SJCRH30 (cell line): ENCODE measurements at places on chromosomes 7 and 10. TPM values are rescaled to one million over a fixed set of nuclear protein-coding genes. Genes with fewer than 3 reads are reported as not detected.

The CDNF gene
- 0.81 TPM in 1 of 2 replicates, not detected in the other for total RNA-seq

The CYP3A5 gene
- total RNA-seq, result 0.36 TPM in 1 of 2 replicates, not detected in the other

DNA sequence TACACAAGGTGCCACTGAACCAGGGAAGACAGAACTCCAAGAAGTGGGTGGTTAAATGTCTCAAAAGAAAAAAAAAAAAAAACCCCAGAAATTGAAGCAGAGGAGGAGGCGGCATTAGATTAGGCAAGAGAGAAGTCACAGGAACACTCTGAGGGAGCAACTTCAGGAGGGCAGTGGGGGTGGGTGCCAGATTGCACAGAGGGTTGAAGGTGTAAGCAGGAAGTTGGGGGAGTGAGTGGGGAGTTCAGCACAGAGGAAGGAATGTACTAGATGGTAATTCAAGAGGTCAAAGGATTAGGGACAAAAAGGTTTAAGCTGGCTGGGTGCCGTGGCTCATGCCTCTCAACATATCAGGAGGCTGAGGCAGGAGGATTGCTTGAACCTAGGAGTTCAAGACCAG is 110.0 kb upstream of the PDLIM1 start:
- H3K27me3 ChIP-seq, result no peaks in the 10 kb centered on the region
- DNase-seq, result no peak
- H3K4me3 ChIP-seq, result no peak overlapping the region
- H3K27ac ChIP-seq, result no peak overlapping the region

- no peak overlapping the region for H3K4me3 ChIP-seq
- H3K4me1 ChIP-seq, result no peaks in the 10 kb centered on the region
- H3K27me3 ChIP-seq, result peaks cover 13% of the 10 kb centered on the region; the same call in 1 of the 2 replicates
Observed at GRCh38 chr7:34130558-34131295, 225.4 kb downstream of the BMPER start.

DNA sequence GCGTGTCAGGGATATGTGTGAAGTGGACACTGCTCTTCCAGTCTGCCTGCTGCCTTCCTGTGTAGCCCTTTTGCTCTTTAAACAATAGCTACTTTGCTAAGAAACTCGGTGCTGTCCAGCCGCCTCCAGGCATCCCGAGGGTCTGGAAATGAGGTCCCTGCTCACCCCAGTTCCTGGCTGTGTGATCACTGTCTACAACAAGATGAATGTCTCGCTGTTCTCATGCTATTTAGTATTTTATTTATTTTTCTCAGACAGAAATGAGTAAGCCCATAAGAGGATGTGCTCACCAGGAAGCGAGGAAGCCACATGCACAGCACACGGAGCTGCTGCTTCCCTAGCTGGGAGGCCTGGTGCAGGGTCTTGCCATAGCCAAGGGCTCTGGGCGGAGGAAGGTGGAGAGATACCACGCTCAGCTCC is 167.0 kb upstream of the PITRM1 start:
- no peak overlapping the region for H3K4me3 ChIP-seq
- no peak for DNase-seq
- H3K27ac ChIP-seq, result no peak overlapping the region
- H3K4me1 ChIP-seq, result no peaks in the 10 kb centered on the region
- H3K36me3 ChIP-seq, result no peaks in the 10 kb centered on the region

DNA sequence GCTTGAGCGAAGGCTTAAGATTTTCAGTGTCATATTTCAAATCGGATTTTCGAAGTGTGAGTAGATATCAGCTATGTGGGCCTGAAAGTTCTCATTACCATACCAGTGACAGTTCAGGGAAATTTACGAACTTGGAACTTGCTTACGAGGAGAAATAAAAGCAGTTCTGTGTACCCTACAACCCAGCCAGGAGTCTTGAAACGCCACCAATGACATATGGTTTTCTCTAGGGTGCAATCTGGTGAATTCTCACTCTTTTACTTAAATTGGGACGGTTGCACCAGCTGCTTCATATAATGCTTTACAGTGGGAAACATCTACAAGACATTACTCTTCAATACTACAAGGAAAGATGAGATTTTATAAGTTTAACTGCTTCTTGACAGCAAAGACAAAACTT is 253.6 kb upstream of the FOXK1 start:
- no peak overlapping the region for H3K4me3 ChIP-seq
- no peaks in the 10 kb centered on the region for H3K36me3 ChIP-seq
- H3K27me3 ChIP-seq, result no peaks in the 10 kb centered on the region

DNA sequence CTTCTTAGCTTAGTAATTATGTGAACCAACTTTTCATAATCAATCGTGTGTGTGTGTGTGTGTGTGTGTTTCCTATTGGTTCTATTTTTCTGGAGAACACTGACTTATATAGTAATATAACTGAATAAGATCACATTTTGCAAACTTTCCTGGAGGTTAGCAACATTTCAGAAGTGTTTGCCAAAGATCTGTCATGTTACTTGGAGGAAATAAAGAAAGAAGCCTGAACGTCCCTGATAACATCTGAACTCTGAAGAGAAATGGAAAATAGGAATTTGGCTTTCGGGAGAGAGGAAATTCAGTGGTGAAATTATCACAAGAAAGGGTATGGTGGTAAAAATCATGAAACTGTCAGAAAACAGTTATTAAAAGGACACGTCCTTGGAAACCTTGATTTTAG is 984.4 kb upstream of the AUTS2 start:
- no peak overlapping the region for H3K27ac ChIP-seq
- H3K4me1 ChIP-seq, result no peaks in the 10 kb centered on the region
- no peak for DNase-seq
- H3K36me3 ChIP-seq, result no peaks in the 10 kb centered on the region

DNA sequence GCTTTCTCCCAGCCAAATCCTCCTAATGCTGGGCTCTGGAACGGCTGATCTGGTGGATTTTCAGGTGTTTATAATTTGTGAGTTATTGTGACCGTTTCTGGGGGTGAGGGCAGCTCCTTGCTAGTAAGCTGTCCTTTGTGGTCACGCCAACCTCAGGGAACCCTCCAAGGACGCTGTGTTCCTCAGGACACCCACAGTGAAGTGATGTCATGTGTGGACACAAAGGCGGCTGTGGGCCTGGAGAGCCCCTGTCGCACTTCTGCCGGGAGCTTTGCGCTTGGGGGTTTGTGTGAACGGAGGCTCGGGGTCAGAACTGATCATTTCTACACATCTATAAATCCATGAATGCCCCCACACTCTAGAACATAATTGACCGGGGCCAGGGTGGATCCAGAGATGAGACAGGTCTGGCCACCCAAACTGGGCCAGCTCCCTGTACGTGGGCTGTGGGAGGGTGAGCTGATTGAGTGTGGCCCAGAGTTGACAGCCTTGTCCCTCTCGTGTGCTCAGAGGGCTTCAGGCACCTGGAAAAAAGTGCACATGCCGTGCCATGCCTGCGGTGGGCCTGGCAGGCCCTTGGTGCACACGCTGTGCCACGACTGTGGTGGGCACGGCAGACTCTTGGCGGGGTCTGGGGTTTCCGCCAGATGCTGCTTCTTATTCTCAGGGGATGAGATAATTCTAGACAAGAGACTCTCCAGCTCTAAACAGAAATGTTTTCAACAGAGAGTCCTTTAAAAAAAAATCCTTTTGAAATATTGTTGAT is 130.2 kb downstream of the VIPR2 start:
- H3K27me3 ChIP-seq, result no peaks in the 10 kb centered on the region
- no peak overlapping the region for H3K4me3 ChIP-seq
- peaks cover 14% of the 10 kb centered on the region for H3K4me1 ChIP-seq
- DNase-seq, result no peak
- H3K27ac ChIP-seq, result no peak overlapping the region
- peaks cover 20% of the 10 kb centered on the region for H3K36me3 ChIP-seq

GRCh38 chr10:113053091-113053490 is 103.0 kb downstream of the TCF7L2 start:
- no peak overlapping the region for H3K4me3 ChIP-seq
- H3K36me3 ChIP-seq, result no peaks in the 10 kb centered on the region; the same call in 1 of the 2 replicates
- H3K27me3 ChIP-seq, result no peaks in the 10 kb centered on the region
- H3K4me1 ChIP-seq, result peaks cover 68% of the 10 kb centered on the region
- H3K27ac ChIP-seq, result no peak overlapping the region

The CTNNA3 gene
- total RNA-seq, result 2.7 and 2.9 TPM in 2 replicates

The CYP3A7 gene
- total RNA-seq, result 0.12 TPM in 1 of 2 replicates, not detected in the other

The GRM3 gene
- total RNA-seq, result not detected in 2 replicates

- no peak overlapping the region for H3K4me3 ChIP-seq
- no peaks in the 10 kb centered on the region for H3K4me1 ChIP-seq
- no peak for DNase-seq
- no peaks in the 10 kb centered on the region for H3K36me3 ChIP-seq
- no peak overlapping the region for H3K27ac ChIP-seq
Observed at GRCh38 chr7:87474533-87475358, 734 bp downstream of the ABCB4 start.
